H1 (cell line): ENCODE measurements at places on chromosomes 3 and 15.

DNA sequence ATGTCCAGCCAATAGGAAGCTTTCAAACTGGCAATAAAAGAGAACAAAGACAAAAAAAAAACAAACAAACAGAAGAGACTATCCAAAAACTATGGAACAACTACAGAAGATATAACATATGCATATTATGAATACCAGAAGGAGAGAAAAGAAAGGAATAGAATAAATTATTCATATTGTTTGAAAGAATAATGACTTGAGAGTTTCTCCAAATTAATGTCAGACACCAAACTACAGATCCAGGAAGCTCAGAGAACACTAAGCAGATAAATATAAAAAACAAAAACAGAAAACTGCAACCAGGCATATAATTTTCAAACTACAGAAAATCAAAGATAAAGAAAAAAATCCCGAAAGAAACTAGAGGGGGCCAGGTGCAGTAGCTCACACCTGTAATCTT is 34.1 kb upstream of the AP3B2 start:
- no peak overlapping the region for H3K27ac ChIP-seq
- DNase-seq, result no peak
- no peak overlapping the region for H3K4me3 ChIP-seq
- H3K4me1 ChIP-seq, result no peaks in the 10 kb centered on the region
- H3K27me3 ChIP-seq, result no peaks in the 10 kb centered on the region

DNA sequence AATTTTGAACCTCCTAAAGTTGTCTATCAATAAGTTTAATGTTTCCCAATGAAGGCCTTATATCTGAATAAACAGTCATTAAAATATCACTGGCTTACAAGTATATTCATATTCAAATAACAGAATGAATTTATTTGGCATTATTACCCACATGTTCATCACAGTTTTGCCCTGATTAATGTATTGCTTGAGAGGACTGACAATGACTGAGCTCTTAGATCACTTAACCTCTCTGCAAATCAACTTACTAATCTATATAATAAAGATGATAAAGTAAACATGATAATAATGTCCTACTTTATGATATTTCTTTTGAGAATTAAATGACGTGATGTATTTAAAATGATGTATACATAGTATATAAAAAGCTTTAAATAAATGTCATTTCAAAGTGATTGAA is 532.0 kb upstream of the GBE1 start:
- H3K4me3 ChIP-seq, result no peak overlapping the region
- no peaks in the 10 kb centered on the region for H3K36me3 ChIP-seq
- H3K27ac ChIP-seq, result no peak overlapping the region
- H3K27me3 ChIP-seq, result no peaks in the 10 kb centered on the region
- no peaks in the 10 kb centered on the region for H3K4me1 ChIP-seq
- DNase-seq, result no peak

GRCh38 chr3:156037356-156037755 is 83.0 kb upstream of the KCNAB1 start:
- no peaks in the 10 kb centered on the region for H3K4me1 ChIP-seq
- no peak overlapping the region for H3K4me3 ChIP-seq
- H3K27ac ChIP-seq, result no peak overlapping the region
- no peaks in the 10 kb centered on the region for H3K27me3 ChIP-seq

GRCh38 chr15:69926006-69926405 is 171.7 kb downstream of the TLE3 start:
- no peak for DNase-seq
- no peak overlapping the region for H3K27ac ChIP-seq
